ENCODE measurements at places on chromosomes 3 and 15. TPM values are rescaled to one million over a fixed set of nuclear protein-coding genes. Genes with fewer than 3 reads are reported as not detected.

DNA sequence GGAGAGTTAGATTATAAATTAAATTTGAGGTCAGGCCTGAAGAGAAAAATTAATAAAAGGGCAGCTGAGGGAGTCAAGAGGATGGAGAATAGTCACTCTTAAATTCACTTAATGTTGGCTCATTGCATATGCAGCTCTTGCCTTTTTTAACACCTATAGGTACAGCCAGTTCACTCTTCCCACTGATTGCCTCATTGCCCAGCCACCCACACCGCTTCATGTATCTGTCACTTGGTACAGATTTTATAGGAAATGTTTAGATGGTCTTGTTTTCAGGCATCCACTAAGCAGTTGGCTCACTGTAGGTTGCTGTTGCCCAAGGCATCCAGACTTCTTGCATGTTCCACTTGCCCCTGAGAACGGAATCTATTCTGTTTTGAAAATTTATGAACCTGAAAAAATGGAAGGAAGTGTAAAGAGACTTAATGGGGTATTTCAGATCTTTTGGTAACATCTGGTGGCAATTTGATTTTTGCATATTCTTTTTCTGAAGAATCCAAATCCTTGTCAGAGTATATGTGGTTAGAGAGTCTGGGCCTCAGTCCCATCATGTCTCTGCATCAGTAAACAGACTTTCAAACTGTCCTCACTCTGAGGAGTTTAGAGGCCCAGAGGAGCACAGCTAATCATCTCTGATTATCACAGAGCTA, 151.9 kb downstream of the RBPMS2 start:
- no peak overlapping the region for H3K4me3 ChIP-seq
- H3K36me3 ChIP-seq, result peaks cover 10% of the 10 kb centered on the region
- H3K4me1 ChIP-seq, result peaks cover 48% of the 10 kb centered on the region
- no peak for DNase-seq

GRCh38 chr3:49166752-49167556, 823 bp upstream of the CCDC71 start:
- peak overlapping the region; percentile 88 for H3K4me3 ChIP-seq
- no peak for DNase-seq
- H3K36me3 ChIP-seq, result peaks cover 25% of the 10 kb centered on the region
- H3K27ac ChIP-seq, result peak overlapping the region; percentile 92
- H3K27me3 ChIP-seq, result no peaks in the 10 kb centered on the region

The DNAJB11 gene
- 37.8 TPM for total RNA-seq

The ZNF660 gene
- total RNA-seq, result 2.7 TPM

- no peaks in the 10 kb centered on the region for H3K36me3 ChIP-seq
- no peaks in the 10 kb centered on the region for H3K27me3 ChIP-seq
- DNase-seq, result no peak
Observed at GRCh38 chr3:79672731-79673130, 95.1 kb downstream of the ROBO1 start.

DNA sequence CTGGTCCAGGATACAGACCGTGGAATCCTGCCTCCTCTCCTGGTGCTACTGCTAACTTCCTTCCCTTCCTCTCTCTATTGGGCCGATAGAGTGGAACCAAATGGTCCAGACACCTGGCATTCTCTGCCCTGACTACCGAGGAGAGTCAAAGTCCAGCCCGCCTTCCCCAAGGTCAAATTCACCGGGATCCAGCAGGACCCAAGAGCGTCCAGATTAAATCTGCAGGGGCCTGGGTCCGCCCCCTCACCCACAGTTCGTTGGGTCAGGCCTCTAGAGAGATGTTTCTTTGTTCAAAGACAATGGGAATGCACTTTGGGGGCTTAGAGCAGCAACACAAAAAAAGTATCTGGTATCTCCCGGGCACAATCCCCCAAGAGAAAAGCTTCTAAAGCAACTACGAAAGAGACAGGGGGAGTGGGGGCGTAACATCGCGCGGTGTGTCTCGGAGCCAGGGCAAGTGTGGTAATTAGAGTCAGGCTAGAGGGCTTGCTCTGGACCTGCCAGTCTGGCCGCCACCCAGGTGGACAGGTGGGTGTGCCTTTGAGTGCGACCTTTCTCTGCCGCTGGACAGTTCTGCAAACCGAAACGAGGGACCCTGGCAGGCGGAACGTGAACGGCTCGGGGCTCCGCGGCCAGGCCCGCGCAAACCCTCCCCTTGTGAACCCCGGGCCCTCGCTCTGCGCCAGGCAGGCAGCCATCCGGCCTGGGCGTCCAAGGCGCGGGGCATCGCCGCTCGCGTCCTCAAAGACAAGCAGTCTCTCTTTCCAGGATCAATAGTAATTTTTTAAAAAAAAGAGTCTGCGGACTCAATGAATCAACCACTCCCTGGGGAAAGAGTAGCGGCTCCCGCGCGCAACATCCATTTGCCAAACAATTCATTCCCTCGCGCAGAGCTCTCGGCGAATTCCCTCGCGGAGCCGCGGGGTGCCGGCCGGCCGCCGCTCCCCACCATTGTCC, 806 bp downstream of the KLHL25 start:
- no peaks in the 10 kb centered on the region for H3K27me3 ChIP-seq

DNA sequence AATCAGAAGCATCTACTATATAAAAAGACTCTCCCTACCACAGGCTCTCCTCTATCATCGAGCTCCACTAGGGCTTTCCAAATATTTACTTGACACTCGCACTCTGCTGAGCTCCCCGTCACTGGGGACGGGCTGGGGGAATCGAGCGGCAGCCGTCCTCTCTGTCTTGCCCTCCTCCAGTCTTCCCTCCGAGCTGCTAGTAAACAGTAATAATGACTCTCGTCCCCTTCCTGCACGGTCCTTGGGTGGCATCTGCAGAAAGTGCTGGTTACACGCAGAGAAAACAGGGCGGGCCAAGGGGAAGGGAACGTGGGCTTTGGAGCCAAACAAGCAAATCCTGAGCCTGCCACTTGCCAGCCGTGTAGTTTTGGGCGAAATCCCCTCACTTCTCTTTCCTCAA, 96.6 kb downstream of the LRIG1 start:
- H3K27ac ChIP-seq, result no peak overlapping the region
- peaks cover 73% of the 10 kb centered on the region for H3K36me3 ChIP-seq
- no peak overlapping the region for H3K4me3 ChIP-seq
- DNase-seq, result no peak
- no peaks in the 10 kb centered on the region for H3K27me3 ChIP-seq

DNA sequence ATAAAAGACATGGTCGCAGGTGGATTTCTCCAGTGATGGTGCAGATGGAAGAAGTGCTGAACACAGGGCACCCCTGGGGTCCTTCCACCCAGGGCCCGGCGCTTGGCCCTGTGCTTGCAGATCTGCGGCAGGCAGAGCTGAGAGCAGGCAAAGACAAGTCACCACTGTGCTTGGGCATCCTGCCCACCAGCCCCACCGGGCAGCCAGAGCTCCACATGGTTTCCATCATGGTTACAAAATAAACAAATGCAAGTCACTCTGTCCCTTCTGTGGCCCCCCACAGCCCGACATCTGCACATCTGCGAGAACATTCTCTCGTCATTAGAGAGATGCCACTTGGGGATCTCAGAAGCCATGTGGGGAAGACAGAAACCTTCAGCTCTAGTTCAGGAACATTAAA, 37.6 kb upstream of the SFMBT1 start:
- no peaks in the 10 kb centered on the region for H3K4me1 ChIP-seq
- H3K36me3 ChIP-seq, result no peaks in the 10 kb centered on the region
- H3K27ac ChIP-seq, result no peak overlapping the region
- no peaks in the 10 kb centered on the region for H3K27me3 ChIP-seq
- H3K4me3 ChIP-seq, result no peak overlapping the region

- no peaks in the 10 kb centered on the region for H3K4me1 ChIP-seq
- no peak for DNase-seq
- H3K27ac ChIP-seq, result no peak overlapping the region
- H3K4me3 ChIP-seq, result no peak overlapping the region
- peaks cover 88% of the 10 kb centered on the region for H3K27me3 ChIP-seq
Observed at GRCh38 chr15:96363707-96364106, 33.2 kb downstream of the NR2F2 start.

DNA sequence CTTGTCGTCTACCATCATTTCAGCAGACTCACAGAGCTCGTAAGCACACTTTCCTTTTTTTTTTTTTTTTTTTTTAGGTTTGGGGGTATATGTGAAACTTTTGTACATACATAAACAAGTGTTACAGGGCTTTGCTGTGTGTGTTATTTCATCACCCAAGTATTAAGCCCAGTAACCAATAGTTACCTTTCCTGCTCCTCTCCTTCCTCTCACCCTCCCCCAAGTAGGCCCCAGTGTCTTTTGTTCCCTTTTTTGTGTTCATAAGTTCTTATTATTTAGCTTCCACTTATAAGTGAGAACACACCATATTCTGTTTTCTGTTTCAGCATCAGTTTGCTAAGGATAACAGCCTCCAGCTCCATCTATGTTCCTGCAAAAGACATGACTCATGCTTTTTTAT, 746.8 kb downstream of the GRM7 start:
- H3K4me3 ChIP-seq, result no peak overlapping the region
- no peak overlapping the region for H3K27ac ChIP-seq
- no peaks in the 10 kb centered on the region for H3K27me3 ChIP-seq
- H3K36me3 ChIP-seq, result no peaks in the 10 kb centered on the region
- DNase-seq, result no peak

DNA sequence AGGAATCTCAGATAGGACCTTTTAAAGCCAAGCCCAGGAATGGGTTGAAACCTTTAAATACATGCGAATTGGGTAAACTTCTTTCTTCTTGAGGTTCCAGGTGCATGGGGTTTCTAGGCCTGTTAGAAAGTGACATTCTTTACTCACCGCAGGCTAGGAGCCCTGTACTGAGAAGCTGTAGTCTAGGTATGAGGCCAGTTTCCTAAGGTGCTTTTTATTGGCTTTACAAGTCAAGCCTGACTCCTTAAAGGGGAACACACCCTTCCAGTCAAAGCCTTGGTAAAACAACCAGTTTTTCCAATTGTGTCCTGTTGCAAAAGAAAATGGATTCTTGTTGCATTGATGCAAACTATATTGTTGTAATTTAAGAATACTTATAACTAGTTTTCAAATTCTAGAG, 76.1 kb upstream of the ATP11B start:
- H3K36me3 ChIP-seq, result no peaks in the 10 kb centered on the region
- no peaks in the 10 kb centered on the region for H3K4me1 ChIP-seq
- H3K27me3 ChIP-seq, result no peaks in the 10 kb centered on the region
- no peak for DNase-seq
- H3K27ac ChIP-seq, result no peak overlapping the region

DNA sequence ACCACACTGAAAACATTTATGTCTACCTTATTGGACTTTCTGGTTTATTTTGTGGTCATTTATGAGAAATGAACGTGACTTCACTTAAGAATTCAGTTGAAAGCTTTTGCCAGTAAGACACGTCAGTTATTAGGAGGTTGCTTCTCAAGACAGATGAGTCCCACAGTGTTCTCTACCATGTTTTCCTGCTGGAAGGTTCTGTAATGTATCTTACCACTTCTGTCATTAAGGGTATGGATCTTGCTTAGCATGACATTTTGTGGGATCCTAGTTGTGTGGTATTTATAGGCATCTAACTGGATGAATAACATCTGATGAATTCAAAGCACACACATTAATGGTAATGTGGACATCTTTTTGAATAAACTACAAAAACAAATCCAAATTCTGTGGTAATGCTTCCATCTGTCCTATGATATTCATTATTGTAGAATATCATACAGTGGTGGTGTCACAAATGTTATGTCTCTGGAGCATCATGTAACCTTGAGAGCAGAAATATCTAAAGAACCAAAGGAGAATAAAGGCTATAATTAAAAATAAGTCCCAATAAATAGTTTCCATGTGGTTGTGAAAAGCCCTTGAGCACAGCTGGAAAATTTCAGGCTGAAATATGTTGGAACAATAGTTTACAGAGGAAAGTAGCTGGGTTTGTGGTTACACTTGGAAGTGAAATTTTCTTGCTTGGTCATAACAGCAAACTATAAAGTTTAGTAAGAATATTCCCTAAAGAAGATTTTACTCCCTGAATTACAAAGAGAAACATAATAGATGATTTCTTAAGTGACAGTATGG, 61.5 kb downstream of the C3orf38 start:
- no peaks in the 10 kb centered on the region for H3K36me3 ChIP-seq
- H3K27me3 ChIP-seq, result no peaks in the 10 kb centered on the region
- H3K4me3 ChIP-seq, result no peak overlapping the region

DNA sequence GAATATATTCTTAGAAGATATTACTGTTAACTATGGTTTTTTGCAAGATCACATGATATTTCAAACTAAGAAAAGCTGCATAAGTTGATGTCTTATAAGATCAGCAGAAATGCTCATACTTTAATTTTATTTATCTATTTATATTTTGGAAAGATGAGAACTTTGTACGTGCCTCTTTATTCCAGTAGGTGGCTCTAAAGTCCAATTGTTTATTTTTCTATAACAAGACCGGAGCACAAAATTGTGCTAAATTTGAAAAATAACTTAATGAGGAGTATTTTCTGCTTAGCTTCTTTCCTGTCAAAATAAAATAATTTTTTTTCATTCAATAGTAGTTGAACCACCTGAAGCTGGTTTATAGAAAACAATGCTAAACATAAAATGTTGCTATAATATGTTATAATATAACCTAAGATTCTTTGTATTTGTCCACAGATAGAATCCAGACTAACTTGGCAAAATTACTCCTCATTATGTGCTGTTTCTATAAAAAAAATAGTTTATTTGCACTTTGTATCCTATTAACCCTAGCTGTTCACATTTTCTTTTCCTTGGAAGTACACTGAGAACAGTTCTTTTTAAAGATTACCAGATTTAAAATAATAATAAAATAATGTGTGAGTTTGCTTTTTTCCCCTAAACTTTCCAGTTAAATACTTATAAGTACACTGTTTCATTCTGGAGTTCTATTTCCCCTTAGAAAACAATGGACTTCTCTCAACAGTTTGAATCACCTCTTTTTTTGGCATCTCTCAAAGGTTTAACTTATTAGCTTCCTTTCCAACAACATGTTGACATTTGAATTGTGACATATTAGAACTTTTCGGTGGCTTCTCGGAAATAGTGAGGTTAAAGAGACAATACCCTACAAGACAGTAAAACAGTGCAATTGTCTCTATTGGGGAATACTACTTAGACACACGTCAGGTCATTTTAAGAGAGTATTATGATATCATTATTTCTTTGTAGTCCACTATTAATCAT, 530.0 kb downstream of the MECOM start:
- H3K27ac ChIP-seq, result no peak overlapping the region
- no peak for DNase-seq
- no peaks in the 10 kb centered on the region for H3K27me3 ChIP-seq
- H3K4me3 ChIP-seq, result no peak overlapping the region

The CAPN3 gene
- 47.2 TPM for total RNA-seq

The SELENOS gene
- total RNA-seq, result 64.5 TPM

DNA sequence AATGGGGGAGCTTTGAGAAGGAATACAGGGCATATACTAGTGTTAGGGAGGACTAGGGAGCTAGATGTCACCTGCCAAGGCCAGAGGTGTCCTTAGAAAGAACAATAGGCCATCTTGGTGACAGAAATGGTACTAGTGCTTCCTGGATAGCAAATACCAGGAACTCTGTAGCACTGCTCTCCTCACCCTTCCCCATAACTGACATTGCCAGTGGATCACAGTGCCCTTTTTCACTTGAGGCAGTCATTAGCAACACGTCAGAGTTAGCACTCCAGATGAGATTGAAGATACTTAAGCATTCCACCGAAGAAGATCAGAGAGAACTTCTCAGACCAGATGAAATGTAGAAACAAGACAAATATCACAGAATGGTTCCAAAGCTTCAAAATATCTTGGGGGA, 103.1 kb upstream of the PDZRN3 start:
- H3K4me3 ChIP-seq, result no peak overlapping the region
- peaks cover 6% of the 10 kb centered on the region for H3K4me1 ChIP-seq
- no peak overlapping the region for H3K27ac ChIP-seq
- DNase-seq, result no peak
- H3K36me3 ChIP-seq, result no peaks in the 10 kb centered on the region
- H3K27me3 ChIP-seq, result no peaks in the 10 kb centered on the region
